ENCODE measurements at places on chromosomes 6 and 20. TPM values are rescaled to one million over a fixed set of nuclear protein-coding genes. Genes with fewer than 3 reads are reported as not detected.

SLC17A2 gene
- total RNA-seq, result not detected

TBX18 gene
- 5.2 TPM for total RNA-seq

PPP1R14C gene
- 104 TPM for total RNA-seq

DNAH8 gene
- not detected for total RNA-seq

GRCh38 chr20:35708502-35708901 is 9.3 kb downstream of the ROMO1 start:
- DNase-seq, result no peak
- peaks cover 93% of the 10 kb centered on the region for H3K36me3 ChIP-seq
- H3K27ac ChIP-seq, result no peak overlapping the region
- H3K4me3 ChIP-seq, result no peak overlapping the region

DNA sequence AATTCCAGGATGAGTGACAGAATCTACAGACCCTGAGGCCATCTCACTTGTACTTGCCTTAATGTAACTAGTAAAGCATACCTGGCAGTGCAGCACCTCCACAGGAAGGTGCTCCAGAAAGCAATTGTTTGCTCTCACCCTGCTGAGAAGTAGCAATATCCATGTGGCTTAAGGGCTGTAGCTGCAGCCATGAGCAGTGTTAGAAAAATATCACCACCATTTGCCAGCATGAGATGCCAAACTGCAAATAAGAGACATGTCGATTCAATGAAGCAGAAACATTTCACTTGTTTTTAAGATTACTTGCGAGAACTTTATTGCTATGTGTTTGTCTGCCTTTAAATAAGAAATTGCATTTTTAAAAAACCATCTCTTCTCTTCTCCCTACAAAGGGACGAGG is 151.5 kb downstream of the PRL start:
- no peak overlapping the region for H3K4me3 ChIP-seq
- H3K27ac ChIP-seq, result no peak overlapping the region
- H3K4me1 ChIP-seq, result peaks cover 45% of the 10 kb centered on the region
- H3K27me3 ChIP-seq, result no peaks in the 10 kb centered on the region
- DNase-seq, result no peak

- no peaks in the 10 kb centered on the region for H3K27me3 ChIP-seq
- no peak overlapping the region for H3K4me3 ChIP-seq
- no peaks in the 10 kb centered on the region for H3K4me1 ChIP-seq
- H3K27ac ChIP-seq, result no peak overlapping the region
Observed at GRCh38 chr6:82025271-82025670, 222.3 kb downstream of the IBTK start.

DNA sequence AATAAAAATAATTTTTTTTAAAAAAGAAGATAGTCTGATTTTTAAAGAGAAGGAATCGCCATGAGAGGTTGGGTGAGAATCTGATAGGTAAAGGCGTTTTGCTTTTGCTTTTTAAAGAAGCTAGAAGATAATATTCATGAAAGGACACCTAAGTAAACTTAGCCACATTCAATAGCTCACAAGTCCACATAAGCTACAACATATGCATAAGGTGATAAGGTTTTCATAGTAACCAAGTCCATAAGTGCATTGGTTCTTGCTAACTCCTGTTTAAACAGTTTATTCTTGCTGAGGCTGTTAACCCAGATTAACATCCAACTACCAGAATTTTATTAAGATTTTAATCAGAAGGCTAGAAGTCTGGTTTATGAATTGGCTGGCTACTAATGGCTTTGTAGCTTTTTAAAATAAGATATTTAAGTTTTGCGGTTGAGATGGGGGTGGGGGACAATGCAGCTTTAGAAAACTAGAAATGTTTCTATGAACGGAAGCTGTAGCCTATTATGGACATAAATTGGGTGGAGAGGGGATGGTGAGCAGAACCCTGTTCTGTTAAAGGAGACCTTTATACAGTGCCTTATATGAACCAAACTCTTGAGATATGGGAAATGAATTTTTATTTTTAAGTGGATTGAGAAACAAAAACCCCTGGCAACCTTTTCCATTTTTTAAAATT is 235.1 kb downstream of the ZFAND3 start:
- peaks cover 4% of the 10 kb centered on the region for H3K4me1 ChIP-seq
- H3K36me3 ChIP-seq, result no peaks in the 10 kb centered on the region
- H3K27me3 ChIP-seq, result no peaks in the 10 kb centered on the region
- H3K4me3 ChIP-seq, result no peak overlapping the region

DNA sequence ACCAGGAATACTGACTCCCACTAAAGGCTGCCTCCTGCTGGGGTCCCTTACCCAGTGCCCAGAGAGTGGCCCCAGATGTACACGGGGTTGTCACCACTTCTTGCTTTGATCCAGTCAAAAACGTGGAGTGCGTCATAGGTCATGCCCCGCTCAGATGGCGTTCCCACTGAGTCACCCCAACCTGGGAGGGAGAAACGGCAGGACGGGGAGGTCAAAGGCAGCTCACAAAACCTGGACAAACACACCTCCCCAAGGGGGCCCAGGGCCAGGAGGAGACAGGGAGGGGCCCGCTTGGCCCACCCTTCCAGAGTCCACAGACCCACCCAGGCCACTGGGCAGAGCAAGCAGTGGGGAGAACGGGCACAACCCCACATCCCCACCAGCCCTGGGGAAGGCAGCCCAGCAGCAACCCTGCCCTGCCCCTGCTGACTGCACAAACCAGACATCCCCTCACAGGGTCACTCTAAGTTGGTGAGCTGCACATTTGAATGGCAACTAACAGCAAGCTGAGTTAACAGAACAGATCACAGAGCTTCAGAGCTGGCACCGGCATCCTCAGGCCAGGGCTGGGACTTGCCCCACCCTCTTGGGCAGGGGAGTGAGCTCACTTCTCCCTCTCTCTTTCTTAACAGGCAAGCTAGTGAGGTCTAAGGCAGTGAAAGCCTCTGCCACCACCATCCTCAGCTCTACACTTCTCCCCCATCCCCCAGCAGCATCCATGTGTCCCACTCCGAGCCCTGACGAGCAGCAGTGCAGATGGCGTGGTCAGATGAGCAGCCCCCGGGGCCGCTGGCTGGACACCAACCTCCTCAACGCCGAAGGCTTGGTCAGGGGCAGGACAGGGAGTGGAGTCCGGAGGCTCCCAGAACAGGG is 61.7 kb downstream of the PYGB start:
- H3K4me3 ChIP-seq, result no peak overlapping the region
- DNase-seq, result peak; percentile 52

- H3K4me3 ChIP-seq, result no peak overlapping the region
- H3K4me1 ChIP-seq, result peaks cover 24% of the 10 kb centered on the region
- DNase-seq, result no peak
- H3K27ac ChIP-seq, result peak overlapping the region; percentile 94
- no peaks in the 10 kb centered on the region for H3K36me3 ChIP-seq
- no peaks in the 10 kb centered on the region for H3K27me3 ChIP-seq
Observed at GRCh38 chr6:170523256-170524171, 29.6 kb downstream of the PSMB1 start.

DNA sequence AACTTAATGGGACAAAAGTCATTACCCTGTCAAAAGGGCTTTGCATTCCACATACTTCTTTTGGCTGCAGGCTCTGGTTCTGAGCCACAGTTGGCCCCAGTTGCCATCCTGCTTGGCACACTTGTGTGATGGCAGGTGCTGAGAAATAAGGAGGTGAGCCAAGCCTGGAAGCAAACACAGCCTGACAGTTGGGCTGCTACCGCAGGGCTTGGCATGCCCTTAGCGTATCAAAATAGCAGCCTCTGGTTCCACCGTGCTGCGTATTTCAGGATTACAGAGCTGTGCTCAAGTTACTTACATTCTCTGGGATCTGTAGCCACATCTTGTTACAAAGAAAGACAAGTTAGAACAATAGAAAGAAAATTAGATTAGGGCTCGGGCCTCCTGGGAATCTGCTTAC is 11.1 kb downstream of the MTHFD1L start:
- H3K27ac ChIP-seq, result peak overlapping the region; percentile 26
- peaks cover 3% of the 10 kb centered on the region for H3K4me1 ChIP-seq
- no peaks in the 10 kb centered on the region for H3K36me3 ChIP-seq
- peak; percentile 27 for DNase-seq
- no peaks in the 10 kb centered on the region for H3K27me3 ChIP-seq
- no peak overlapping the region for H3K4me3 ChIP-seq

GRCh38 chr6:8435845-8436168 is 462 bp upstream of the SLC35B3 start:
- H3K27me3 ChIP-seq, result no peaks in the 10 kb centered on the region
- peaks cover 13% of the 10 kb centered on the region for H3K4me1 ChIP-seq
- DNase-seq, result no peak
- peak overlapping the region; percentile 93 for H3K4me3 ChIP-seq
- no peaks in the 10 kb centered on the region for H3K36me3 ChIP-seq

- DNase-seq, result no peak
- peak overlapping the region; percentile 74 for H3K4me3 ChIP-seq
- H3K36me3 ChIP-seq, result no peaks in the 10 kb centered on the region
- H3K27ac ChIP-seq, result peak overlapping the region; percentile 60
- H3K27me3 ChIP-seq, result no peaks in the 10 kb centered on the region
- no peaks in the 10 kb centered on the region for H3K4me1 ChIP-seq
Observed at GRCh38 chr6:27825025-27825793, 87.0 kb downstream of the OR2B2 start.

- H3K27ac ChIP-seq, result no peak overlapping the region
- H3K4me1 ChIP-seq, result no peaks in the 10 kb centered on the region
- no peak for DNase-seq
- no peak overlapping the region for H3K4me3 ChIP-seq
Observed at GRCh38 chr6:4554645-4555044, 221.6 kb upstream of the CDYL start.
